ENCODE measurements at places on chromosomes 12 and 14.

DNA sequence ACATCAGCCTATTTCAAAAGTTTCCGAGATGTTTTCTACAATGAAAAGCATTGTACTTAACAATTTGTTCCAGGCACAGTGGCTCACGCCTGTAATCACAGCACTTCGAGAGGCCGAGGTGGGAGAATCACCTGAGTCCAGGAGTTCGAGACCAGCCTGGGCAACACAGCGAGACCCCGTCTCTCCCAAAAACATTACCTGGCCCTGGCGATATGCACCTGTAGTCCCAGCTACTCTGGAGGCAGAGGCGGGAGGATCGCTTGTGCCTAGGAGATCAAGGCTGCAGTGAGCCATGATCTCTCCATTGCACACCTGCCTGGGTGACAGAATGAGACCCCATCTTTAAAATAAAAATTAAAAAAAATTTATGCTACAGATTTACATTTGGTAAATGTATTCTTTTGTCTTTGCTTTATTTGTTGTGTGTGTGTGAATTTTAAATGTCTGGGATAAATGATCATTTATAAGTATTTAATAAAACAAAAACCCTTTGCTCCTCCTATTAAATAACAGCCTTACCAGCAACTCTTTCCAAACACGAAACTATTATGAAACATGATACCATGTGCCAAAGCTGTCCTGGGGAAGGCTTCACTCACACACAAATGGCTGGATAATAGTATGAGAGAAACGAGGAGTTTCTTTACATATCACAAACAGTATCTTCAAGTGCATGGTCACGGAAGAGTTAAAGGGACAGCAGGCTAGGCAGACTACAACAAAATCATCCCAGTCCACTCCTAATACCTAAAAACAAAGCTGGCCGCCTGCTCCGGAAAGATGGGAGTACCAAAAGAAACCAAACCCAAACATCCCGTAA lies 1.1 kb downstream of the ATXN3 start:
- DNase-seq = no peak

DNA sequence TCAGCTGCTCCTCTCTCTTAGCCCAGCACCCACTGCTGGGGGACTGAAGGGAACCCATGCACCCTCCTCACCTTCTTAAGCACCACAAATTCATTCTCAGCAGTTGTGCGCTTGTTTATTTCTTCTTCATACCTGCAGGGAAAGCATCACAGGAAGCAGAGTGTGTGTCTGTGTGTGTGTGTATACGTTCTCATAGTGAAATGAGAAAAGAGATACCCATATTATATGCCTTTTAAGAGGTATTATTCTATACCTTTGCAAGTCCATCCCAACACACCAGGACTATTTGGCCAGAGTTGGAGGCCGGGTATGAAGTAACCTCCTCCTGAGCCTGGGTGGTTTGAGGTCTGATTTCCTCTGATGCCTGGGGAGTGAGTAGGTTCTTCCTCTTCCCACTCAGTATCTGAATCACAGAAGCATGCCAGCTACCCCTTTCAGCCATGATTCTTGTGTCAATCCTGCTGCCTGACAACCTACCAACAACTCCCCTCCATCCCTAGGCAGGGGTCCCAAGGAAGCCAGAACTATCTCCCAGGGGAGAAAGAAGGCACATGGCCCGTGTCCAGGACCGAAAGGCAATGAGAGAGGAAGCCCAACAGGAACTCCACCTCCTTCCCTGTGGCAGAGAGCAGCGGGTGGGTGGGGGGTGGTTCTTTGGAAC lies 3.0 kb downstream of the KRT73 start:
- DNase-seq = peak; percentile 4

GRCh38 chr14:52395728-52396127 lies 81.6 kb downstream of the PTGER2 start:
- DNase-seq = no peak

GRCh38 chr12:24109381-24110039 lies 160.0 kb upstream of the SOX5 start:
- DNase-seq = no peak

GRCh38 chr12:11397366-11397765 lies 2.0 kb upstream of the PRB2 start:
- DNase-seq = no peak

DNA sequence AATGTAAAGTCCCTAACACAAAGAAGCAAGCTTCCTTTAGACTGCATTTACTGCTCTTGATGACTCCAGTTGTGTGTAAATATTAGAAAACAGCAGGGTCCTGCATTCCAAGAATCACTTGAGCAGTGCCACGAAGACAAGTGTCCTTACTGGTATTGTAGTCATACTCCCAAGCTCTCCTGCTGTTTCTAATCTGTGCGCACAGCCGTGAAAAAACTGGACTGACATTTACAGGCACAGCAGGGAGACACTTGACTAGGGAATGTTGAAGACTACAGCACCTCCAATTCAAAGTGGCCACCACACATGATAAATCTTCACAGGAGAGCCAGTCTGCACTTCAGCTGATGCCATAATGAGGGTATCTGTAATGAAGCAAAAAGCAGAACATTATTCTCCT lies 91.4 kb downstream of the VRK1 start:
- DNase-seq = no peak

DNA sequence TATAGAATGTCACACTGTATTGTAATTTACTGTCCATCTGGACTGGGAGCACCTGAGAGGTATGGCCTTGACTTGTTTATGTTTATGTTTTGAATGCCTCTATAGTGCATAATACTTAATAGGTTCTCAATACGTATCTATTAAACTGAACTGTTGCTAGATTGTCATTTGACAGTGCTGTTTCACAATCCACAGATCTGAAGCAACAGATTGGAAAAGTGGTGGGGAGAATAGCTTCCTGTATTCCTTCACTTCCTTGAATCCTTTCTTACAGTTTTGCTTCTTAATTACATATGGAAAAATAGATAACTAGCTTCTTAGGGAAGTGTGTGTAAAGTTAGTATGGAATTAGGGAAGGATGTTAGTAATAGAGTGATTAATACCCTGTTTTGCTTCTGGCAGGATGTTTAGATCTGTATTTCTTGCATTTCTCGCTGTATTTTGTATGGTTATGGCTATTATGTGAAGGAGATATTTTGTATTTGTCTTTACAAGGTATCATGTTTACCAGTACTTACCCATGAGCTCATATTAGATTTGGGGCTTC lies 4.5 kb downstream of the CNOT2 start:
- no peak for DNase-seq

- DNase-seq = peak; percentile 88
Measured at GRCh38 chr12:6927379-6928021, at the start of gene ATN1. Gene ATN1, plus strand, starts transcription at chr12:6927959. Its CDS starts 6,043 bp downstream, at chr12:6934002.

DNA sequence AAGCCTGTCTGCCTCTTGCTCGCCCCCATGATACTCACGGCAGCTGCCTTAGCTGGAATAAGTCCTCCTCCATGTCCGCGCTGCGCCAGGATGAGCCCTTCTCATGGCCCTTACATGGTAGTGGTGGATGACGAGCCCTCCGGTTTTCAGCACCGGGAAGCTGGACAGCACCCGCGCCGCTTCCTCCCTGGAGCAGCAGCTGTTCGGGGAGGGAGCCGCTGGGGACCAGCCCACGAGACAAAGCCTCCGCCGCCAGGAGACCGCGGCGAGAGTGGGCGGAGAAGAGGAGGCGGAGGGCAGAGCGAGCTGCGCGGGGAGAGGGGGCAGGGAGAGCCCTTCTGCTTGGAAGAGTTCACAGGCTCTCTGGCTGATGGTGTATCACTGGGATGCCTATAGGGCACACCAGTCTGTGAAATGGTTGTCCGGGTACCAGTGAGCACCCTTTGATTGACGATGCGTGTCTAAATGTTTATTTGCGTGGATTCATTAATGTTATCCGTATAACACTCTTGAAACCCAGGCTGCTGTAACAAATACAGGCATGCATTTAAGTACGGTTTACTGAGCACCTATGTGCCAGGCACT lies at the start of gene SVOP:
TSS of gene SVOP (minus strand) at position 273 of the 585 bp plus-strand sequence. CDS start at position 73, 200 bp downstream.
- peak; percentile 77 for DNase-seq

- DNase-seq = peak; percentile 97
Measured at GRCh38 chr12:108734200-108734906, 3.0 kb upstream of the CORO1C start.

GRCh38 chr14:55129428-55130195 lies 560 bp downstream of the LGALS3 start:
- DNase-seq = peak; percentile 61

GRCh38 chr12:65565601-65566560 lies 258.4 kb upstream of the HMGA2 start:
- DNase-seq = peak; percentile 99

- no peak for DNase-seq
Measured at GRCh38 chr12:13085968-13086686, 17.3 kb downstream of the GSG1 start.

DNA sequence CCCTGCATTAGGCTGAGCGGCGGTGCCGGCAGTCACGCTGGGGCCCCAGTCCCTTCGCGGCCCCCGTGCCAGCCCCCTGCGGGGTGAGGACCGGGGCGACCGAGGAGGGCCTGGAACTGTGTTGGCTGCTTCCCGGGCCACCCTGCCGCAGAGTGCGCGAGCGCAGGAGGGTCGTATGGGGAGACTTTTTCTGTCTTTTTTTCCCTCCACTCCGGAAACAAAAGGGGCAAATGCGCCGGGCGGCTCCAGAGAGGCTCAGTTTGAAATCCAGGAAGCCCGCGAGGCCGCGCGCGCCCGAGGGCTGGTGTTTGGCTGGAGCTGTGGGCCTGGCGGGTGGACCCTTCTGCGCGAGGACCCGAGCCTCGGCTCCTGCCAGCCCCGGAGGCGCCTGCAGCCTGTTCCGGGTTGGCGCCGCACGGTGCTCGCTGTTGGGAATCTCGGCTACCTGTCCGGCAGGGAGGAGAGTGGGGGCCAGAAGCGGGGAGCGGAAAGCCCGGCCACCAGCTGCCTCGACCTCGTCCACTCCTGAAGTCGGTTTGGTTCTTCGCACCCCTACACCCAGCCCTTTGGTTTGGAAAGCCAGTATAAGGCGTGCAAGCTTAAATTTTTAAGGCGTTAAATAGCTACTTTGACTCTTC lies 638 bp downstream of the PLEKHG3 start:
- DNase-seq = no peak

- no peak for DNase-seq
Measured at GRCh38 chr14:102752239-102752847, 24.9 kb upstream of the TRAF3 start.

DNA sequence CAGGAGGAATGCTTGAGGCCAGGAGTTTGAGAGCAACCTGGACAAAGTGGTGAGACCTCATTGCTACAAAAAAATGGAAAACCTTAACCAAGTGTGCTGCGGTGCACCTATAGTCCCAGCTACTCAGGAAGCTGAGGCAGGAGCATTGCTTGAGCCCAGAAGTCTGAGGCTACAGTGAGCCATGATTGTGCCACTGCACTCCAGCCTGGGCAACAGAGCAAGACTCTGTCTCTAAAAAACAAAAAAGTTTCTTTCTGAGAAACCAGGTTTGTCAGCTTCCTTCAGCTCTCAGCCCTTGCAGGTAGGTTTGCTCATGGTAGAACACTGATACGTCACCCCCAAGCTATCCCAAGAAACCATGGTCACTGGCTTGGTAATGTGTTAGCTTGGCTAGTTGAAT lies 20.0 kb upstream of the MORN3 start:
- DNase-seq = no peak

DNA sequence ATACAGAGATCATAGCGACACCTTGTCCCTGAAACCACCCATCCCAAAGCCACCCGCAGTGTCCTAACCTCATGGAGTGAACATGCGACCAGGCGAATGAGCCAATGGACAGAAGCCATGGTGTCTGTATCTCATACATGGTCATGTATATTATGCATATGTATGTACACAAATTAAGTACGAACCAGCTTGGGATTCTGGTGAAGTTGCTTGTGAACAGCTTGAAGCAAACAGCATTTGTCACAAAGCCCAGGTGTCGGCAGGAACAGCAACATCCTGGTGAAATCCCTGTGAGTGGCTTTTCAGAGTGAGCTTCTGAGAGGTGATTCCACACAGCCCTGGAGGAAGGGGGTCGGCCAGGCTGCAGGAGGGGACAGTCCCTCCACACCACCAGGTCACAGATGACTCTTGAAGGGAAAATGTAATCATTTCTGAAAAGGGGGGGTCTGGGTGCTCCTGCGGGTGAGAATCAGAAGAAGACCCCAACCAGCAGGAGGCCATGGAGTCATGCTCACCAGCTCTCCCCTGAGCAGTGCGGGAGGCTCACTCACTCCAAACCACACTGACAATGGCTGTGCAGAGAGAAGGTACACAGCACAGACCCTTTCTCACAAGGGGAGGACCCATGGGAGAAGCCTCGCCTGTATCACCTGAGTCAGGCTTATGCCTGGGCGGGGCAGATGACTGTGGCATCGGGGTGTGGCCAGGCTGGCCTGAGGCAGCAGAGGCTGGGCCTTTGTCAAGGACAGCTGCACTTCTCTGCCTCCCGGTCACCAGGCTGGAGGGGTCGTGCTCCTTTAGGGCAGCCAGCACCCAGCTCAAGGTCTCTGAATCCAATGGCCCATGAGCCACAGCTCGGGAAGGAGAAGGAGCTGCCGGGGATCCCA lies 14.3 kb downstream of the CHGA start:
- DNase-seq = no peak

- DNase-seq = no peak
Measured at GRCh38 chr14:99183716-99184115, 88.3 kb downstream of the BCL11B start.

- DNase-seq = no peak
Measured at GRCh38 chr14:23123419-23123818, 4.4 kb upstream of the CEBPE start.

DNA sequence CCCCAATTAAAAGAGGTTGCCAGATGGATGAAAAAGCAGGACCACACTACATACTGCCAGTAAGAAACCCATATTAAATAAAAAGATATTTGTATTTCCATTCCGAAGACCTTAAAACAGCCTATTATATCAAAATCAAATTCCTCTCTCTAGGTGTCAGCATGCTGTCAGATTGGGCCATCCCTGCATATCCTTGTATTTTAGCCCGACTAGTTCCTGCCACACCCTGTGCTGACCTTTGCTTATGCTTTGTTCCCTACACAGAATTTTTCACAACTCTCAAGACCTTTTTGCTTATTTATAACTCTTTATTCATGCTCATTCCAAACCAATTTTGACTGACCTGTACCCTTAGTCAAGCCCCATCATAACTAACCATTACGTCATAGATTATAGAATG lies 12.8 kb downstream of the GSKIP start:
- no peak for DNase-seq

GRCh38 chr12:45296046-45296586 lies 80.2 kb downstream of the ANO6 start:
- DNase-seq = no peak

DNA sequence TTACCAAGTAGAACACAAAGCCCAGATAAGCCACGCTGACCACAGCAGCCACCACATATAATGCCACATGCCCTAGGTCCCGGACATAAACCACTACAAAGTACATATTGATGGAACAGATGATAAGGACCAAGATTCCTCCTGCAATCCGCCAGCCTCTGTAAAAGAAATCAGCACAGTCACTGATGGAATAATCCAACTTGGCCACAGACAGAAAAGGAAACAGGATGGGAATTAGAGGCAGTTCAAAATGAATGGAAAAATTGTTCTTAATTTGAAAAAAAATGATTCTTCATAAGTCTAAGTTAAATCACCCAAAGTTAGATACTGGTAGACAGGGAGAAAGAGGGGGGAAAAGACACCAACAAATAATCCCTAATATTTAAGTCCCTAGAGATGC lies 35.4 kb downstream of the SLC11A2 start:
- DNase-seq = no peak

All from fibroblast of skin of right biceps (primary cell).